ENCODE measurements at places on chromosomes 7 and 10.

- no peak for DNase-seq
Observed at GRCh38 chr10:122198631-122199030, 72.5 kb upstream of the BTBD16 start.

DNA sequence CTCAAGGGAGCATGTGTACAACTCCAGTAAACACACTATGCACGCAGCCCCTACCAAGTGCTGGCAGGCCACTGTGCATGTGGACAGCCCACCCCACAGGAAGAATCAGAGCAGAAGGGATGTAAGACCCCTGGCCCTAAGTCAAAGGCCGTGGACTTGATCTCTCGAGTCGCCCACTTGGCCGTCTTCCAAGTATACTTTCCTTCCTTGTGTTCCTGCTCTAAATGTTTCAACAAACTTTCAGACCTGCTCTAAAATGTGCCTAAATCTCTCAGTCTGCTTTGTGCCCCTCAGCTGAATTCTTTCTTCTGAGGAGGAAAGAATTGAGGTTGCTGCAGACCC, 21.1 kb upstream of the NOM1 start:
- no peak for DNase-seq

DNA sequence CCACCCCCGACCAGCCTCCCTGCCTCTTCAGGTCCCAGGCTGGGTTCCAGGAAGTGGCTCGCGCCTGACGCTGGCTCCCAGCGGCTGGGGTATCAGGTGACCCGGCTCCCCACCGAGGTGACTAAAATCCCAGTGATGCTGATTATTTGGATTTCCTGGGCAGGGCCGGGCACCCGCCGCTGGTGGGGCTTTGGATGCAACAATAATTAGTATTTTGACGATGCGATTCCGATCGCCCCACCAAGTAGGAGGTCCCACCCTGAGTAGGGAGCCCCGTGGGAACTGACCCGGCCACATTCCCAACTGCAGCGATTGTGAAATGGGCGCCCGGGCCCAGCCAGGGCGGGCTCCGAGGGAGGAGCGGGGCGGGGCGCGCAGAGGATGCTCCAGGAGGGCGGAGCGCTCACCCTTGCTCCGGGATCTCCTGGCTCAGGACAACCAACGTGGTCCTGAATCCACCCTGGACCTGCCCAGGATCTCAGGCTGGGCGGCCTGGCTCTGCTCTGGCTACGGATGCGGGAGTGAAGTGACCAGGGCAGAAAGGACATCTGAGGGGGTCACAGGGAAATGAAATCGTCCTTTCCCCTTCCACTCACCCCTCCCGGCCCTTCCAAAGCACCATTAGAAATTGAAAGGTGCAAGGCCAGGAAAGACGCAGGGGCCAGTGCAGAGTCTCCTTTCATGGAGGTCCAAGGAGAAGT, 32.6 kb downstream of the DUSP5 start:
- DNase-seq, result no peak

- DNase-seq, result no peak
Observed at GRCh38 chr7:107208024-107208521, 39.3 kb downstream of the HBP1 start.

GRCh38 chr10:14588084-14588937, 186.4 kb downstream of the FAM107B start:
- no peak for DNase-seq

DNA sequence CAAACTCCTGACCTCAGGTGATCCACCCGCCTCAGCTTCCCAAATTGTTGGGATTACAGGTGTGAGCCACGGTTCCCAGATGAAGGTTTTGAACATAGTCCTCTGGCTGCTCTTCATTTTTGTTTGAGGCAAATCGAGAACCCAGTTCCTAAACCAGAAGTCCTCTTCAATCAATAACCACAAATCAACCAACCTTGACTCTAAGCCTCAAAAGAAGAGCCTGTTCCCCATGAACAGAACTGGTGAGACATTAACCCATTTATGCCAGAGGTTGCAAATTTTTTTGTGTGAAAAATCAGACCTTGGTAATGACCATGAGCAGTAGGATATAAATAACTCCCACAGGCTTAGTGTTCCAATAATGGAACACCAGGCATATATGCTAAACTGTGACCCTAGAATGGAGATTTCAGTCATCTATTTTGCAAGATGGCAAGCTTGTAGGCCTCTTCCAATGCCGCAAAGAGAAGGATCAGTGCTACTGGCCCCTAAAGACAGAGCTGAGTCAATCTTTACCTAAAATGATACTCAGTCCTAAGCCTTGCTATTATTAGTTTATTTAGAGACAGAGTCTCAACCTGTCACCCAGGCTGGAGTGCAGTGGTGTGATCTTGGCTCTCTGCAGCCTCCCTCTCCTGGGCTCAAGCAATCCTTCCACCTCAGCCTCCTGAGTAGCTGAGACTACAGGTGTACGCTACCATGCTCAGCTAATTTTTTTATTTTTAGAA, 15.9 kb downstream of the KPNA7 start:
- no peak for DNase-seq

- no peak for DNase-seq
Observed at GRCh38 chr7:126185959-126186580, 1066.7 kb downstream of the GRM8 start.

- no peak for DNase-seq
Observed at GRCh38 chr7:36863901-36864701, 139.8 kb upstream of the AOAH start.

GRCh38 chr7:133645884-133646391, 393.1 kb downstream of the EXOC4 start:
- no peak for DNase-seq

DNA sequence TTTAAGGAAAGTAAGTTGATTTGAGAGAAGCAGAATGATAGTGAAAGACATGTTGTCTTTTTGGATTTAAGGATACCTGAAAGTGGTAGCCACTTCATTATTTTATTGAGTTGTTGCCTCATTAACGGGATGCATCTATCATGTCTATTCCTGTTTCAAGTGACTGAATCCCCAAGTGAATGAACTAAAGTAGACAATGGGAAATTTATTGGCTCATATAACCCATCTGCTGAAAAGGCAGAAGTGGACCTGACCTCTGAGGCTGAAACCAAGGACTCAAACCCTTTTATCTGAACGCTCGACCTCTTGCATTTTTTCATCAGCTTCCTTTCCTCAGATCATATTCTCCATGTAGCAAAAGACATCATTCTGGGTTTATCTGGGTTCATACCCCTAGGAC, 465.6 kb upstream of the LRRN3 start:
- no peak for DNase-seq

- DNase-seq, result no peak
Observed at GRCh38 chr10:131444862-131445461, 133.4 kb upstream of the TCERG1L start.

- no peak for DNase-seq
Observed at GRCh38 chr10:113443141-113443925, 109.5 kb upstream of the HABP2 start.

- no peak for DNase-seq
Observed at GRCh38 chr10:129870961-129871621, 93.0 kb downstream of the EBF3 start.

DNA sequence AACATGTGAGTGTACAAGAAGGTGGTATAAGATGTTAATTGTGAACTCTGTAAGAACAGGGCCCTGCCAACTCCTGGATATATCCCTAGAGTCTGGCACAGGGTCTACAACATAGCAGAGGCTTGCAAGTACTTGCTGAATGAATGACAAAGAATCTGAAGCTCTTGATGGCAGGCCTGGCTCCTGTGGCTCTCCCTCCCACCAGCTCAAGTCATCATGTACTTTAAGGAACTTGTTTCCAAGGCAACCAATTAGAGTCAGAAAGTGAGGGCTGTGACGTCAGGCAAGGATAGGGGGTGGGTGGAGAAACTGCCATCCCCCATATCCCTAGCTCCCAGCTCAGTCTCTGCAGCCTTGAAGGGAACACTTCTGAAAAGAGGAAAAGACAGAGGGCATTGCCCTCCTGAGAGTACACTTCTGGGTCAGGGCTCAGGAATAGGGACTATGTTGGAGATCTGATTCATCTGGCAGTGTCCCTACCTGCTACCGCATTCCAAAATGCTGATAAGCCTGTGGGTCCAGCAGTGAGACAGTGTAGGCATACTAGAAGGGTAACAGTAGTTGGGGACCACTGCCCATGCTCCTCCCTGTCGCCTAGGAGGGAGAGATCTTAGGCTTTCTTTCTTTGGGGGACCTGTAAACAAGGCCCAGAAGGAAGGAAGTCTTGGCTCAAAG, 34.6 kb upstream of the BTRC start:
- DNase-seq, result no peak

DNA sequence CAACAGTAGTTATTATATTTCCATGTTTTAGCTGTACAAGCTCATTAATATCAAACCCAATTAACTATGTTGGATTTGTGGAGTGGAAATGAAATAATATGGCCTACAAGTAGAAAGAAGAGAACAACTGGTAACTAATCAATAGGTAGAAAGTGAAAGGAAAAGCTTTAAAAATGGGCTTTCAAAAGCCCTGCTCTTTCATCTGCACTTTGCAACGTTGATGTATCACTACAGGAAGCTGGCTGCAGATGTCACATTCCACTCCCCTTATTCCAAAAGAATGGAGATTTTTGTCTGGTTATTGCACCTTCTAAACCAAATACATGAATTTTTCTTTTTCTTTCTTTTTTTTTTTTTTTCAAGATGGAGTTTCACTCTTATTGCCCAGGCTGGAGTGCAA, 11.7 kb upstream of the MKI67 start:
- DNase-seq, result no peak

GRCh38 chr7:130941322-130942210, 207.6 kb upstream of the KLF14 start:
- peak; percentile 36 for DNase-seq

- DNase-seq, result no peak
Observed at GRCh38 chr7:116232920-116233319, 22.6 kb downstream of the TES start.

- DNase-seq, result no peak
Observed at GRCh38 chr10:71395621-71396020, 1.1 kb upstream of the CDH23 start.

DNA sequence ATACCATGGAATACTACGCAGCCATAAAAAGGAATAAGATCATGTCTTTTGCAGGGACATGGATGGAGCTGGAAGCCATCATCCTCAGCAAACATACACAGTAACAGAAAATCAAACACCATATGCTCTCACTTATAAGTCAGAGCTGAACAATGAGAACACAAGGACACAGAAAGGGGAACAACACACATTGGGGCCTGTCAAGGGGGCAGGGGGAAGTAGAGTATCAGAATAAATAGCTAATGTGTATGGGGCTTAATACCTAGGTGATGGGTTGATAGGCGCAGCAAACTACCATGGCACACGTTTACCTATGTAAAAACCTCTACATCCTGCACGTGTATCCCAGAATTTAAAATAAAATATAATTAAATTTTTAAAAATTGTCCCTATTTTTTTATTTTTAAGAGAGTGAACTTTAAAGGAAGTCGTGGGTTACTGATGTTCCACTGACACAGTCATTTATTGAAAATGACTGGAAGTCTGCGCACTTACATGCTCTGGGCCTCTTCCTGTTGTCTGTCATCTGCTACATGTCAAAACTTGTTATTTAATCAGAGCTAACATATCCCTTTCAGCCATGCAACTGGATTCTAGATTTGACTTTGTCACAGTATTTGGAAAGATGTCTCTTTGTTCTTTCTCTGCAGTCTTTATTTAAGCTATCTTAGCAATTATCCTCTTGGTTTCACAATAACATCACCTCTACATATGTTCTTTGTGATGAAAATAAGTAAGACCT, 73.7 kb upstream of the ABCB5 start:
- no peak for DNase-seq

- DNase-seq, result no peak
Observed at GRCh38 chr10:78479467-78479866, 445.8 kb downstream of the RPS24 start.

DNA sequence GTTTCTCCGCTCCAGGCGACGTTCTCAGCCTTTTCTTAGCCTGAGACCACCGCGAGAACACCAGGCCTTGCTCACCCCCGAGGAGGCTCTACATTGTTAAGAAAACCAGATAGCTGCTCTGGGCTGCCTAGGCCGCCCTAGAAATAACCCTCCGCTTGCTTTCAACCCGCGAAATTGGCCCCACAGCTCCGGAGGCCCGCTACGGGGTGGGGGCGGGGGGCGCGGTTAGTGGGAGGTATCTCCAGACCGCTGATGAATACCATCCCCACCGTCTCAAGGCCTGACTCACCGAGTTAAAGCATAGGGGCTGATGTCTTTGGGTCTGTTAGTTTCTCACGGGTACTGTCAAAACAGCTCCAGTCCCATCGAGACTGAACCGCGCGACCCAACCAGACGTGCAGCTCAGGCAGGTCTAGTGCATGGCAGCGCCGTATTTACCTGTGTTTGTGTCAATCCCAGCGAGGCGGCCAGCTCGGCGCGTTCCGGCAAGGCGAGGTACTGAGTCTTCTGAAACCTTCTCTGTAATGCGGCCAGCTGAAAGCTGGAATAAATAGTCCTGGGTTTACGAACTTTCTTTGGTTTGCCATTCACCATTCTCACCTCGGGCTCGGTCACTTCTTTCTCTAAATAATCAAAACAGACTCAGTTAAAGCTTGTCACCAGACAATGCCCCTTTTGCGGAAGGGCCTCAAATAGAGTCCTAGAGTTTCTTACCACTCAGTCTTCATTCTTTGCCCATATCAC, 2.7 kb downstream of the DLX5 start:
- DNase-seq, result no peak

GRCh38 chr7:151871904-151872303, 5.0 kb downstream of the PRKAG2 start:
- DNase-seq, result no peak

Data from memory B cell (primary cell).